Stimulated activated CD4-positive, alpha-beta T cell treated with anti-CD3 and anti-CD28 coated beads, Interleukin-4, amount 100 ng/mL, for 4 hours (primary cell): ENCODE measurements at places on chromosomes 1 and 21.
A peak's percentile ranks its signal among the peaks of the same experiment; 100 is the strongest.

DNA sequence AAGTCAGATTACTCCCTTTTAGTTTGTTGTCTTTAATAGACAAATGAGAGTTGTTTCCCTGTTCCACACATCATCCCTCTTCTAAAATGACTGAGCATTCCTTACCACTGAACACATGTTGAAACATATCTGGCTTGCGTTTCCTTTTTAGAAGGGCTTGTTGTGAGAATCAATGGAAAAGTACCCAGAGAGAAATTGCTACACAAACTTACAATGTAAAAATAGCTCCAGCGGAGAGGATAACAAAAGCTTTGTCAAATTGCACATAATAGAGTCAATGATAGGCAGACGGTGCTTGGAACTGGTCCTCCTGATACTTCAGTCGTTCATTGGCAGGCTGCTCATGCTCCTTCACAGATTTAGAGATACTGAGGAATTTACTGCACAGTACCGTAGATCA lies 123.9 kb downstream of the CYYR1 start:
- DNase-seq, result no peak

GRCh38 chr1:198141668-198142351 lies 15.0 kb upstream of the NEK7 start:
- no peak for DNase-seq

DNA sequence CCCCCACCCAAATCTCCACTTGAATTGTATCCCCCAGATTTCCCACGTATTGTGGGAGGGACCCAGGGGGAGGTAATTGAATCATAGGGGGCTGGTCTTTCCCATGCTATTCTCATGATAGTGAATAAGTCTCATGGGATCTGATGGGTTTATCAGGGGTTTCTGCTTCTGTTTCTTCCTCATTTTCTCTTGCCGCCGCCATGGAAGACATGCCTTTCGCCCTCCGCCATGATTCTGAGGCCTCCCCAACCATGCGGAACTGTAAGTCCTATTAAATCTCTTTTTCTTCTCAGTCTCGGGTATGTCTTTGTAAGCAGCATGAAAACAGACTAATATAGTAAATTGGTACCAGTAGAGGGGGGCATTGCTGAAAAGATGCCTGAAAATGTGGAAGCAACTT lies 33.4 kb upstream of the ZNF496 start:
- no peak for DNase-seq

DNA sequence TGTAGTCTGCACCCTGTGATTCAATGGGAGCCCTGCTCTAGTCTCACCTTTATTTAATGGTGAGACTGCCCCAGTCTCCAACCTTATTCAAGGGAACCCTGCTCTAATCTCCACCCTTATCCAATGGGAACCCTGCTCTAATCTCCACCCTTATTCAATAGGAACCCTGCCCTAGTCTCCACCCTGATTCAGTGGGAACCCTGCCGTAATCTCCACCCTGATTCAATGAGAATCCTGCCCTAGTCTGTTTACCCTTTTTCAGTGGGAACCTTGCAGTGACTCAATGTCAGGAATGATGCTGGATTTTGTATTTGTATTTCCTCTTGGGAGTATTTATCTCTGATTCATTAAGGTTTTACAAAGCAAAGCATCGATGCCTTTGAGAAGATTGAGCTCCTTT lies 39.5 kb downstream of the TRPM2 start:
- no peak for DNase-seq

DNA sequence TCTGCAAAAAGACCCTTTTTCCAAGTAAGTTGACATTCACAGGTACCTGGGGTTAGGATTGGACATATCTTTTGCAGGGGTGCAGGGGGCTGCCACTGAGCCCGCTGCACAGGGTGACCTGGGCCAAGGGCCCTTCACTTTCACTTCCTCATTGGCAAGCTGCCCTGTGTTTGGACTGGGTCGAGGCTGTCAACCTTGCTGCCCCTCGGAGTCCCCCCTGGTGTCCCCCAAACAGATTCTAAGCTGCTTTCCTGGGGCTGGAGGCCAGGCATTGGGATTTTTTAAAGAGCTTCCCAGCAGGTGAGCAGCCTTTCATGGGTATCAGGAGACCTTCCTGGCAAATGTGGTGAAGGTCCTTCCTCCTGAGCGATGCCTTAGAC lies 7.9 kb upstream of the UMODL1 start:
- DNase-seq, result no peak

DNA sequence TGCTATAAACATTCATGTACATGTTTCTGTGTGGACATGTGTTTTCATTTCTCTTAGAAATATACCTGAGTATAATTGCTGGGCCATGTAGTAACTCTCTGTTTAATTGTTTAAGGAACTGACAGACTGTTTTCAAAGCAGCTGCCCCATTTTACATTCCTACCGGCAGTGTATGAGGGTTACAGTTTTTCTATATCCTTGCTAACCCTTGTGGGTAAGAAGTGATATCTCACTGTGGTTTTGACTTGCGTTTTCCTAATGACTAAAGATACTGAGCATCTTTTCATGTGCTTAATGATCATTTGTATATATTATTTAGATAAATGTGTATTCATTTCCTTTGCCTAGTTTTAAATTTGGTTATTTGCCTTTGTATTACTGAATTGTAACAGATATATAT lies 81.7 kb downstream of the DNM3 start:
- DNase-seq, result no peak

DNA sequence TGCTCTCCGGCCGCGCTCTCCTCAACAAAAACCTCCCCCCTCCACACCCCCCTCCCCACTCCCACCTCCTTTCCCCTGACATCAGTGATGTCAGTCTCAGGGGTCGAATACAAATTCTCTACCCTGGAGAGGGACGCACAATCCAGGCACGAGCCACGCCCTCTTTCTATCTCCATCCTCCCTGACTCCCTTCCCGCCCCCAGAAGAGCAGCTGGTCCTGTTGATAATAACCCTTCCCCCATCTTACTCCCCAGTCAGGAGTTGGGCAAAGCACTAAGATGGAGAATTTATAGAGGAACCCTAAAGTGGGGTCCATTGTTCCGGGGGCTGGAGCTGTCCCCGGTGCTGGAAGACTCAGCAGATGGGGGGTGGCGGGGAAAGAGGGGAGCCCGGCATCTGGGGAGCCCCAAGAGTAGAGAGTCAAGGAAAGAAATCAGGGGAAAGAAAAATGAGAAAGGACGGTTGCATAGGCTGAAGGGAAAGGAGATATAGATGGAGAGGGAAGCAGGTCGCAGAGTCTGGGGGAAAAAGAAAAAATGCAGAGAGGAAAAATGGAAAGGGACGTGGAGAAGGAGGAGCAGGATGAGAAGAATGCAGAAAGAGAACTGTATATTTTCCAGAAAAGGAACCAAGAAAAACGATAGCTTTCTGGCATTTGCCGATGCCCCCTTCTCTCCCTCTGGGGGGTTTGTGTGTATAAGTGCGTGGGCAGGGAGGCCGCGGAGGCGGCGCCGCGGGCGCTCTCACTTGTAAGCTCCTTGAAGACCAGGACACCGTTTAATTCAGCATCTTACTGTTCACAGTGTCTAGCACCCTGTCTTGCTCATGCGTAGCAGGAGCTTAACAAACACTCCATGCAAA lies at the start of gene CELF3:
Gene CELF3, minus strand, starts transcription at position 33 of the 861 bp plus-strand sequence. CDS start 783 bp downstream, outside the sequence.
- DNase-seq, result no peak

DNA sequence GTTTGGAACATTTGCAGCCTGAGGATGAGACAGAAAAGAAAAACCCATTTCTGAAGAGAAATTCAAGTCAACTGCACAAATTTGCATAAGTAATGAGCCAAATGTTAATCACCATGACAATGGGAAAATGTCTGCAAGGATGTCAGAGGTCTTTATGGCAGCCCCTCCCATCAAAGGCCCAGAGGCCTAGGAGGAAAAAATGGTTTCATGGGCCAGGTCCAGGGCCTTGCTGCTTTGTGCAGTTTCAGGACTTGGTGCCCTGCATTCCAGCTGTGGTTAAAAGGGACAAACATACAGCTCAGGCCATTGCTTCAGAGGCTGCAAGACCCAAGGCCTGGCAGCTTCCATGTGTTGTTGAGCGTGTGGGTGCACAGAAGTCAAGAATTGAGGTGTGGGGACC lies 13.4 kb downstream of the RBM11 start:
- DNase-seq, result no peak

DNA sequence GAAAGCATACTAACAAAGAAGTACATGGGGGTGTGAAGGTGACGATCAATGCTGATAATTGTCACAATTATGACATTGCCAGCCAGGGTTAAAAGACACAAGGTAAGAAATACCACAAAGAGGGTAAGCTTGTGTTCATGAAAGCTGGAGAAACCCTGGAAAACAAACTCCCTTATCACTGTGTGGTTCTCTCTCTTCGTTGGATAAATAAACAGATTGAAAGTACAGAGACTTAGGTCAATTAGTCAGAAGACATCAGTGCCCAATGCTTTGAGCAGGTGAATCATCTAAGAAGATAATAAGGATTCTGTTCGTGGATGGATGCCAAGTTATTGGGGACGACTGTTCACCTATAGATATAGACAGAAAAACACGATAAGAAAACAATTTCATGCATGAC lies 22.4 kb upstream of the FCER1A start:
- no peak for DNase-seq

DNA sequence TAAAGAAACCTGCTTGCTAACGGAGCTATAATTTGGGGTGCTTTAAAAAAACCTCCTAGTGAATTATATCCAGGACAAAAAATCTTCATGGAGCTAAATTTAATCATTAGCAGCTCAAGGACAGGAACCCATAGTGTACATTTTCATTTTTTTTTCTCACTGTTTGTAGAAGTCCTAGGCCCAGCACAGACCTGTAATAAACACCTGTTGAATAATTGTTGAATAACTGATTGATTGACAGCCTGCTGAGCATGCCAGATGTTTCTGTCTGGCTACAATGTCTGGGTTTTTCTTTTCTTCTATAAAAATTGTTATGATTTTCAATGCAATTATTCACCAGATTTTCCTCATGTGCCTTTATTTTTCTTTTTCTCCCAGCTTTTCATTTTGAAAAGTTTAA lies 10.9 kb upstream of the GALNT2 start:
- DNase-seq, result no peak

DNA sequence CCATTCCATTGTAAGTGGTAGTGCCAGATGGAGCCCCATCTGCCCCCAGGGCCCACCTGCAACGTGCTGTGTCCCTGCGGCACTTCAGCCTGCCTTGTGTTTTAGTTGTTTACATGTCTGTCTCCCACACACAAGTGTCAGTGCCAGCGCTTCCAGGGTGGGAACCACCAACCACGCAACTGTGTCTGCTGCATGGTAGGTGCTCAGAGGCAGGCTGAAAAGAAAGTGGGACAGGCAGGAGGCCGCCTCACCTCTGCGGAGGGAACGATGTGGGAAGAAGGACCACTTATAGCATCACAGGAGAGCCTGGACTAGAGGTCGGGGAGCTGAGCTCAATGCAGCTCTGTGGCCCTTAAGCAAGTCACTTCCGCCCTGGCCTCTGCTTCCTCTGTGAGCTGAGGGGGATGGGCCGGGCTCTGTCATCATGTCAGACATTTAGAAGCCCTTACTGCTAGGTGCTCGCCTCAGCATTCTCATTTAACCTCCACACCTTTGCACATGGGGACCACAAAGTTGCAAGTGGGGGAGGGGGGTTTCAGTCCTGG lies 17.9 kb downstream of the SLC9A1 start:
- DNase-seq, result peak; percentile 66

DNA sequence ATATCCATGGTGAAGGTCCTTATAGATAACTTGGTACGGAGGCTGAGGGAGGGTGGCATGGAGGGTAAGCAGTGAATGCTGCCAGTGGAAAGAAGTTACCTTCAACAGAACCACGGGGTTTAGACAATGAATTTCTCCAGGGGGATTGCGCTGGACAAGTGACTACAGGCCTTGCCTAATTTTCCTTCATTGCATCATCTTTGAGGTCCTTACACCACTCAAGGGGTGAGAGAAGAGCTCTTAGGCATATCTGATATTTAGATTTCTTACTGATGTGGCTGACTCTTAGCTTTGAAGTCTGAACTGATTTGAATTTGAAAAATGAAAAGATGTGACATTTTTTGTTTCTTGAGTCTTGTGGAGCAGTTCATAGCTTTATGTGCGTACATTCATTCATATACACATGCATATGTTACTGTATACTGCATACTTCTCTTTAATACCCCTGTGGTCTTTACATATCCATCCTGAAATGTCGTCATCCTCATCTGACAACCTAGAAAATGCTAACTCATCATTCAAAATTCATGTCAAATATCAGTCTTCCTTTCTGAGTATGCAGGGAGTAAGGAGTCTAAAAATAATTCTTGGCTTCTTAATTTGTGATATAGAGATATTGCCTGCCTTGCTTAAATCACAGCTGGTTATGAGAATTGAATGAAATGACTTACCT lies 63.6 kb downstream of the DNM3 start:
- DNase-seq, result no peak

DNA sequence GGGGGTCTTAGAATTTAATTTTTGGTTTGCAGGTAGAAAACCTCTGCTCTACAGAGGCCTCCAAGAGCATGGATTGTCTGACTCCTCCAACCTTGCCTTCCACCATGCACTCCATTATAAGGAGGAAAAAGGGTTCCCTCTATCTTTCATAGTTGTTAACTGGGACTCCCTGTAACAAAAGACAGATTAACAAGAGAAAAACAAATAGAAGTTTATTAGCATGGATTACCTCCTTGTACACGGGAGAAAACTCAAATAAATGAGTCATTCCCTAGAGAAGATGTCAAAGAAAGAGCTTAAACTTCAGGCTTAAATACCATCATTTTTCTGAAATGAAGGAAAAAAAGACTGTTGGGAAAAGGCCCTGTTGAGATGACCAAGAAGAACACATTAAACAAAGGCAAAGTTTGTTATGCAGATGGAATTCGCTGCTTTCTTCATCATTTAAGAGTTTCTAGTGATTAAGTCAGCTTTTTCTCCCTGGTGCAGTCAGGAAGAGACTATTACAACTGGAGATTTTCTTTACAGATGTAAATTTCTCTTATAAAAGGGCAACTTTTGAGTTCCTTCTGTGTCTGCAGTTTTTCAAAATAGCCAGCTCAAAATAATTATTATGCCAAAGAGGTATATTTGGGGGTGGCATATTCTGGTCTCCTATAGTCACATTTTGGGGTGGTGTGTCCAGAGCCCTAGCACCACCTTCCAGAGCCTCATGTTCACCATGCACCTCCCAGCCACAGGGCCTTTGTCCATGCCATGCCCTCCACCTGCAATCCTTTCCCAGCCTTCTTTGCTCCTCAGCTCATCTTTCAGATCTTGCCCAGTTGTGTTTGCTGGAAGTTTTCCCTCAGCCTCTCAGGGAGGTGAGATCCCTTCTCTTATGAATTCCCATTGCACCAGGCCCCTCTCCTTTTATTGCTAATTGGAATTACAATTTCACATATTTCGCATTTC lies 63.1 kb upstream of the KLHDC7A start:
- no peak for DNase-seq

DNA sequence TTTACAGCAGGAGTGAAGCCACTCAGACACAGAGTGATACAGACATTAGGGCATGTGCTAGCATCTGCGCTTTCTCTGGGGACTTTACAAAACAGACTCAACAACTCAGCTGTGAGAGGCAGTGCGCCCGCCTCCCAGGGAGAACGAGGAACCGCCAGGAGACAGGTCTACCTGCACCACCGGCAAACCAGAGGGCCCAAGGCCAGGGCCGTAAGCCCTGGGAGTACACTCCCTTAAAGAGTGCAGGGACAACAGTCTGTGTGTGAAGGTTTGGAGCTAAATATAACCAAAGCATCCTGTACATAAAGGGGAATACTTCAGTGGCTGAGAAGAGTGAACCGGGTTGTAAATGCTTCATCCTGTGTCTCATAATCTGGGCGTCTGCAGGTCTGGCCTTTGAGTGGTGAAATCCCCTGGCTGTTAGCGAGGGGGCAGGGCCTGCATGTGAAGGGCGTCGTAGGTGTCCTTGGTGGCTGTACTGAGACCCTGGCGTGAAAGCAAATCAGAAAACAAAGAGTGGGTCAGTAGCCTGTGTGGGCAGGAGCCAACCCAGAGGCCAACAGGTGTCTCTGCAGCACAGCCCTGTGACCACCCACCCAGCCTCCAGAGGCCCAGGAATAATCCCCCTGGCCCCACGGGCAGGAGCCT lies 86.9 kb downstream of the CD247 start:
- DNase-seq, result no peak
